DND-41 (cell line): ENCODE measurements at places on chromosomes 16 and 17.
A peak's percentile ranks its signal among the peaks of the same experiment; 100 is the strongest.

DNA sequence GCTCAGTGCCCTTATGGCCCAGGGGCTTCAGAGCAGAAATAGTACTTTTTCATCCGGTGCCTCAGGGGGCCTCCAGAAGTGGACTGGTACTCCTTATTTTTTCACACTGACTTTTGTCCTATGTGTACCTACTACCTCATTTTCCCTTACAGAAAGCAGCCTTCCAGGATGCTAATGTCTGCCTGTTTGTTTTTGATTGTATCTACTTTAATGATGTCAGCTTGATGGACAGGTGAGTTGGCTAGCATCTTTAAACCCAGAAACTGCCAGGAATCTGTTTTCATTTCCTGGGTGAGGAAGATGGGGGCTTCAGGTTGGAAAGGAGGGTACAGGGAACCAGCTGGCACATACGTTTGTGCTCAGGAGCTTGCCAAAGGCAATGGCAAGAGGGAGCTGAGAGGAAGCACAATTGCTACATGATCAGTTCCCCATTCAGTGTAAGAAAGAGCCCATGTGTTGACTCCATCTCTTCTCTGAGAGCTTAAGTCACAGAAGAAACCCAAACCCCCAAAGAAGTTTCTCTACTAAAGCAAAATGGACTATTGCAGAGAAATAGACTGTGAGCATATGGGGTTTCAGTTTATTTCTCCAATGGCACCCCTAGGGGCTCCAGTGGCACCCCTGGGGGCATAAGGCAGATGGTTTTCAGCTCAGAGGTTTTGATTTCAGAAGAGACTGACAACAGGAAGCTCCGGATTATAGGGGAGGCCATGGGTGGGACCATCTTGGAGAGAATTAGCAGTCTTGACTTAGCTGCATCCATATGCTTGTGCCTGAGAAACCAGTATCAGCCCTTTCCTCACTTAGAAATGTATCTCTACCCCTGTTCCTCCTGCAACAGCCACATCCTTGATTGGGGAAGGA is 16.3 kb downstream of the LIG3 start:
- no peak for DNase-seq

DNA sequence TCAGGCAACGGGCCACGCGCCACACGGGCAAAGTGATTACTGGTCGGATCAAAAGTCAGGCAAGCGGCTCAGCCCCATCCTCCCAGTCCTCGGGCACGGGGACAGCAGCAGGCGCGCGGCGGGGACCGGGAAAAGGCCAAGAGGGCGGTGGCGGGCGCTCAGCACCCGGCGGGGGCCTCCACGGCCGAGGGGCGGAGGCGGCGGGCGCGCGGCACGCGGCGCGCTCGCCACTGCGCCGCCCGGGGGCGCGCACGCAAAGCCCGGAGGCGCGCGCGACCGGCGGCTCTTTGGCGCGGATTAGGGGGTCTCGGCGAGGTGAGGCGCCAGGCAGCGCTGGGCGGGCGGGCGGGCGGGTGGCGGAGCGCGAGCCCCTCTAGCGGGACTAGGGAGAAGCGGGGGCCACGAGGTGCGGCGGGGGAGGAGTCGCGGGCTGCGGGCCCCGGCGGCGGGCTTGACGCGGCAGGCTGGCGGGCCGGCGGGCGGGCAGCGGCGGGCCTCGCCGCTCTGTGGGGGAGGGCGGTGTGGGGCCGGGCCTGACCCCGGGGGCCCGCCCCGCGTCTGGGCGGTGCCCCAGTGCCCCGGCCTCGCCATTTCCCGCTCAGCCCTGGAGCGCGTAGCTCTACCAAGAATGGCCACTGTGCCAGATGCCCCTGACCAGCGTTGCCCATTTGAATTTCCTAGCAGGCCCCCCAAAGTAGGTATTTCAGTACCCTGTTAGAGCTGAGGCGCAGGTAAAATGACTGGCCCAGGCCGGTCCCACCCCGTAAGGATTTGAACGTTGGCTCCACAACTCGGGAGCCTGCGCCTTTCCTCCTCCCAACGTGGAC is at the start of the genes ACACA and TADA2A:
TSS of gene ACACA (minus strand) at position 202 of the 827 bp plus-strand sequence. CDS start 537 bp downstream, outside the sequence.
TSS of gene TADA2A (plus strand) at position 252 of the 827 bp plus-strand sequence. CDS start 4,480 bp downstream, outside the sequence.
- peak; percentile 82 for DNase-seq

DNA sequence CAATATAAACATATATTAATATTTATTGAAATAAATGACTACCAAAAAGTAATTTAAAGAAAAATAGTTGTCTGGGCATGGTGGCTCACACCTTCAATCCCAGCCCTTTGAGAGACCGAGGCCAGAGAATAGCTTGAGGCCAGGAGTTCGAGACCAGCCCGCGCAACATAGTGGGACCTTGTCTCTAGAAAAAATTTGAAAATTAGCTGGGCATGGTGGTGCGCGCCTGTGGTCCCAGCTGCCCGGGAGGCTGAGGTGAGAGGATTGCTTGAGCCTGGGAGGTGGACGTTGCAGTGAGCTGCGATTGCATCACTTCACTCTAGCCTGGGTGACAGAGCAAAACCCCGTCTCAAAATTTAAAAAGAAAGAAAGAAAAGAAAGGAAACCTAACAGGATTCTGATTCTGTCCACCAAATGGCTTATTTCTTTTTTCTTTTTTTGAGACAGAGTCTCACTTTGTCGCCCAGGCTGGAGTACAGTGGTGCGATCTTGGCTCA is 3.4 kb upstream of the BPTF start:
- DNase-seq: no peak

- DNase-seq: peak; percentile 19
Measured at GRCh38 chr17:34163646-34164045, 91.4 kb upstream of the CCL2 start.

DNA sequence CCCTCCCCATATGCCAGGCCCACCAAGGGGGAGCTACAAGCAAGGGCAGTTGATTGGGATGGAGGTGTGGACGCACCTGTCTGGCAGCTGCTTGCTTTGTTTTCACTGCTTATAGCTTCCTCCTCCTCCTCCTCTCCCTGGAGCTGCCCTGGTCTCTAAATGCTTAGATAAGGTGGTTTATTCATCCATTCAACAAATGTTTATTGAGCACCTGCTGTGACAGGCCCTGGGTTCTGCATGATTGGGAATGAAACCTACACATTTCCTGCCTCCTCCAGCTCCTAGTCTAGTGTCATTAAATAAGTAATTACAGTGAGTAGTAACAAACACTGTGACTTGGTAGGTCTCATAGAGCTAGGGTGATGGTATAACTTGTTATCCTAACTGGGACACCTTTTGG is 17.4 kb upstream of the MAP3K14 start:
- no peak for DNase-seq

DNA sequence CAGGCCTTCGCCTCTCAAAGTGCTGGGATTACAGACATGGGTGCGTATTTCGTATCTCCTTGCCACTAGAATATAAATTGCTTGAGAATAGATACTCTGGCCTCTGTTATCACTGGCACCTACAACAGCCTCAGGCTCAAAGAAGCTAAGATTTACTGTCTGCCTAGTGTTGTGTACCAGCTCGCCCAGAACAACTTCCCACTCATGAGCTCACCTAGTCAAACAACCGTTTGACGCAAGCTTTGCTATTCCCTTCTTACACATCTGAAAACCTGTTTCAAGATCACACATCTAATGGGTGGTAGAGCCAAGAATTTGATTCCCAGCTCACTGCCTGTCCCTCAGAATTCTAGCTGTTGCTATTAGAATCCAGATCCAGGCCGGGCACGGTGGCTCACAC is 24.4 kb downstream of the MIS12 start:
- DNase-seq: no peak

DNA sequence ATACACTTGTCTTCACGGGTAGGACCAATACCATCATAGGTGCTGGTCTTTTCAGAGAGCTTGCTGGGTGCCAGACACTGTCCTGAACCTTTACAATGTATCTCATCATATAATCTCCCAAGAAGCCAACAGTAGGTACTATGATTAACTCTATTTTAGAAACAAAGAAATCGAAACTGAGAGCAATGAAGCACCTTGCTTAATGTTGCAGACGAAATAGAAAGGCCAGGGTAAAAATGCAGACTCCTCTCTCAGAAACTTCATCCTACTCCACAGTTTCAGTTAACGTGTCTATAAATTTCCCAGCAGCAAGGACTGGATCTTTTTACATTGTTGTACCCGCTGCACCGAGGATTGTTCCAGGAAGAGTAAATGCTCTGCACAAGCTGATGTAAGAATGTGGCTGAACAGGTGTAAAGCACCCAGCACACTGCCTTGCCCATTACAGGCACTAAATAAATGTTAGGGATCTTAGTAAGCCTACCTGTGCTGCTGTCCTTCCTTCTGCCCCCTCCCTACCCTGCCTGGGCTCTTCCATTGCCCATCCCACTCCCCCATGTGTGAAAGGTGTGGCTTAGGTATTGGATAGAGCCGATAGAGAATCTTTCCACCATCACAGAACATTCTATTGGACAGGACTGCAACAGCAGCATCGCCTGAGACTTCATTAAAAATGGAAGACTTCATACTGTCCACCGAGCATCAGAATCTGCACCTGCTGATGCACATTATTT is 476.7 kb downstream of the SOX9 start:
- no peak for DNase-seq

DNA sequence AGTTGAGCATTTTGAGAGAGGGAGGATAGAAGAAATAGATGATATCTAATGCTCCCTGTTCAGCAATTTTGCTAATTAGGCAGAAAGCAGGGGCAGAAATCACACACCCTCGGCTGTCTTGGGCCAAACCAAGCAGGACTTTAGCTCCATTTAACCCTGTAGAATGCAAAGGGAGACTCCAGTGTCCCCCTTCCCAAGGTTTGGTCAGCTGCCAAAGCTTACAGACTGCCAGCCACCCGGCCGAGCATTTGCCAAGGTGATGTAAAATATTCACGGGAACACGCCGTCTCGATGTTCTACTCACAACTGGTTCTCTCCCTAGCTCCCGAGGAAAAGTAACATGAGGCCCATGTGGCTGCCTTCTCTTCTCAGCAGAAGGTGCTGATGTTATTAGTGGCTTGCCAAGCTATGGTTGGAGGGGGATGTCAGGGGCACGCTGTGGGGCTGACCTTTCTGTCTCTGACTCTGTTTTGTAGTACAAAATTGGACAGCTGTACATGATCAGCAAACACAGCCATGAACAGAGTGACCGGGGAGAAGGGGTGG is 155.3 kb downstream of the PITPNC1 start:
- no peak for DNase-seq

GRCh38 chr17:2237950-2238349 is 65.6 kb downstream of the SMG6 start:
- no peak for DNase-seq

GRCh38 chr16:4515611-4516233 is 22.9 kb downstream of the CDIP1 start:
- DNase-seq: no peak

DNA sequence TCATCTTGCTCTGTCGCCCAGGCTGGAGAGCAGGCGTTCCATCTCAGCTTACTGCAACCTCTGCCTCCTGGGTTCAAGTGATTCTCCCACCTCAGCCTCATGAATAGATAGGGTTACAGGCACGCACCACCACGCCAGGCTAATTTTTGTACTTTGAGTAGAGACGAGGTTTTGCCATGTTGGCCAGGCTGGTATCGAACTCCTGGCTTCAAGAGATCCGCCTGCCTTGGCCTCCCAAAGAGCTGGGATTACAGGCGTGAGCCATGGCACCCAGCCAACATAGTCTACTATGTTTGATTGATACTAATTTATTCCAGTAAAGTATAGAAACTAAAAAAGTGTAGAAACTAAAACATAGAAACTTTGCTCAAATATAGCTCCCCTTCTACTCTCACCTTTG is 94.9 kb downstream of the CA4 start:
- DNase-seq: no peak

DNA sequence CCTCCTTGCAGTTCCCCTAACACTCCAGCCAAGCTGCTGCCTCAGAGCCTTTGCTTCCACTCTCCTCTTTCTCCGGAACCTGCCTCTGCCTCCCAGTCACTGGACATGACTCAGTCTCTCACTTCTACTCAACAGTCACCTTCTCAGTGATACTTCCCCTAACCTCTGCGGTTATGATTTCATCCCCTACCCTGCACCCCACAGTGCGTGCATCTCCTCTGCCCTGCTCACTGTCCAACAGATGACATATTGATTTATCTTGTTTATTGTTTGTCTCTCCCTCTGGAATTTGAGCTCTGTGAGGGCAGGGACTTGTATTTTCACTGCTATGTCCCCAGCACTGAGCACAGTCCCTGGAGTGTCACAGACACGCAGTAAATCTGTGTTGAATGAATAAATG is 100.7 kb downstream of the CYLD start:
- no peak for DNase-seq

DNA sequence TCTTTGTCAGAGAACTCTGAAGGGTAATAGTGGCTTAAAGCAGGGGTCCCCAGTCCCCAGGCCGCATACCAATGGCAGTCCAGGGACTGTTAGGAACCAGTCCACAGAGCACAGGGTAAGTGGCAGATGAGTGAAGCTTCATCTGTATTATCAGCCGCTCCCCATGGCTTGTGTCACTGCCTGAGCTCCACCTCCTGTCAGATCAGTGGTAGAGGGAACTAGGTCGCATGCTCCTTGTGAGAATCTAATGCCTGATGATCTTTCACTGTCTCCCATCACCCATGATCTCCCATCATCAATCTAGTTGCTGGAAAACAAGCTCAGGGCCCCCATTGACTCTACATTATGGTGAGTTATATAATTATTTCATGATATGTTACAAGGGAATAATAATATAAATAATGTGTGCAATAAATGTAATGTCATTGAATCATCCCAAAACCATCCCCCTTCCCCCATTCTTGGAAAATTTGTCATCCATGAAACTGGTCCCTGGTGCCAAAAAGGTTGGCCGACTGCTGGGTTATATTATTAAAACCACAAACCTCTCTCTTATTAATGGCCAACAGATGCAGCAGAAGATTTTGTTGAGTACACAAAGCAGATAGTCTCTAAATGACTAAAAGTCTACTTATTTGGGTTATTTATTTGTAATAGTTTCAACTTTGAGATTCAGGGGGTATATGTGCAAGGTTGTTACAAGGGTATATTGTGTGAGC is 782.7 kb downstream of the CDH11 start:
- no peak for DNase-seq

DNA sequence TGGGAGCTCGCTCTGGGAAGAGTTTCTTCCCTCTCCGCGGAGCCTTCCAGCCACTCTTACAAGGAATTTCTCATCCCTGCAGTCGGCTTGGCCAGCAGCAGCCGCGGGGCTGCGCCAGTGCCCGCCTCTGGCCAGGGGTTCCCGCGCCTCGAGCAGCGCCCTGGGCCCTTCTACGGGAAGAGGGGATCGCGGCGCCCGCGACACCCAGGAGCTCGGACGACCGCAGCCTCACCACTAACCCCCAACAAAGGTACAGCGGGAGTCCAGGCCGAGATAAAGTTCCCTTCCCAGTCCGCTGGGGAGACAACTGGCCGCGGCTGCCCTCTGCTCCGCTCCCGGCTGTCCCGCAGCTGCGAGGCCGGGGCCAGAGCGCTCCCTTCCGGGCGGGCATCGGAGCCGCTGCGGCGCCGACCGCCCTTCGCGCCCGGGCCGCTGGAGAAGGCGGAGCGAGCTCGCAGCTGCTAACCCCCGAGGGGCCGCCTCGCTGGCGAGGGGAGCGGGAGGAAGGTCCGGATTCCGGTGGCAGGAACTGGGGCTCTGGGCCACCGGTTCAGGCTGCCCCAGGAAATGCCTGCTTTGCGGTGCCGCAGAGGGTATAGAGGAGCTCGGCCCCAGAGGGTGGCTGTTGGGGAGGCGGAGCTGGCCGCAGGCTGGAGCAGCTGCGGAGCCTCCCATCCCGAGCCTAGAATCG is 3.6 kb upstream of the HS3ST3B1 start:
- DNase-seq: no peak
